Activated naive CD4-positive, alpha-beta T cell treated with anti-CD3 and anti-CD28 coated beads for 36 hours (primary cell): ENCODE measurements at places on chromosomes 1 and 21.

GRCh38 chr1:201254625-201255478 lies 28.5 kb upstream of the PKP1 start:
- DNase-seq = peak; percentile 75

DNA sequence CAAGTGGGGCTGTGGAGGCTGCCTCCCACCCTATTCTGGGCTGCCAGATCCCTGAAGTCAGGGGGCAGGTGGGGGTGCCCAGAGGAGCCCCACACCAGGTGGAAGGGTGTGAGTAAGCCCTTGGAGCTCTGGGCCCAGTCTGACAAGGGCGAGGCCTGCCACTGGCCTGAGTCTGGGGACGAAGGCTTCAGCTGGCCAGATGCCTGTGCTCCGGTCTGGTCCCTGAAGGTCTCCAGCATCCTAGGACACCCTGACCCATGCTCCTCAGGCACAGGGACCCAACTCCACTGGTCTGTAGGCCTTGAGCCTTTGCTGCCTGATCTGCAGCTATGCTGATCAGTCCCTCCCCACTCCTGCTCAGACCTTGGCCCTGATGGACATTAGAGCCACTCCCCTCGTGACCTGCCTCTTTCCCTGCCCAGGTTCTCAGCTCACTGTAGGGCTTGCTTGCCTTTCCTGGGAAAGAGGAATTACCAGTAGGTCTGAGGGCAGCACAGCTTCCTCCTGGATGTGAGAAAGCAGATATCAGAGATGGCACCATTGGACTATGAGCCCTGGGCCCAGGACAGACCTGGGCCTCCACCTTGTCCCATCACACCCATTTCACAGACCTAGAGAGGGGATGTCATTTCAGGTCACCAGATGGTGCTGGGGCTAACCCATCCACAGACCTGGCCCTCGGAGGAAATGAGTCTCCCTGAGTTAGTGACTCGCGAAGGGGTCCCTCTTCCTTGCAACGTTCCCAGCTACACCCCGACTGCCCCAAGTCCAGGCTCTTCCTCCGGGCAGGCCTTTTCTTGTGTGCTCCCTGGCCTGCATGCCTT lies 32.8 kb upstream of the CSF3R start:
- no peak for DNase-seq

- no peak for DNase-seq
Observed at GRCh38 chr1:111745675-111746613, 6.7 kb upstream of the INKA2 start.

DNA sequence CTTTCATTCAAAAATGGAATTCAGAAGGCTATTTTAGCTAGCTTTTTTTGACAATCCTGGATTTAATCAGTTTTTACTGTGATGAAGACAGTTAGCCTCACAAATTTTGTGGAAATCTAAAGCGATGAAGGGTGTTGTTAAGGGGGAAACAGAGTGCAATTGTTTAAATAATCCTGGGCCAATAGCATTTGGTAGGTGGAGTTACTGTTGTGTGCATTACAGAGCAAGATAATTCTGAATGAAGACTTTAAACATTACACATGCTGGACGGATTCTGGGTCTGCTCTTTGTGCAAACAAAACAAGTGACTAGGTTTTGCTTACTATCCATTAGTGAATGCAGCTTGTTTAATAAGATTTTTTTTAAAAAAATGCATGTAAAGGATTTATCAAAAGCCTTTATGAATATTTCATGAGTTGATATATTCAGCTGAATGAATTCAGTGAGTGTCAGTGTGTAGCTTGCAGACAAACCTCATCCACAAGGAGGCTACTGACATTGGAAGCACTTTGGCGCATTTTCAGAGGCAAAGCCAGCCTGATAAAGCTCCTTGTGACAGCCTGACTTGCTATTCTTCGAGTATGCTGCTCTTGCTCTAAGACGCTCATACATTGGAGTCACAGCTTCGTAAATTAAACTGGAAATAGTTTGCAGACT lies 199.6 kb downstream of the PDE4B start:
- DNase-seq = no peak

- no peak for DNase-seq
Observed at GRCh38 chr1:8586438-8586837, 231.0 kb downstream of the RERE start.

DNA sequence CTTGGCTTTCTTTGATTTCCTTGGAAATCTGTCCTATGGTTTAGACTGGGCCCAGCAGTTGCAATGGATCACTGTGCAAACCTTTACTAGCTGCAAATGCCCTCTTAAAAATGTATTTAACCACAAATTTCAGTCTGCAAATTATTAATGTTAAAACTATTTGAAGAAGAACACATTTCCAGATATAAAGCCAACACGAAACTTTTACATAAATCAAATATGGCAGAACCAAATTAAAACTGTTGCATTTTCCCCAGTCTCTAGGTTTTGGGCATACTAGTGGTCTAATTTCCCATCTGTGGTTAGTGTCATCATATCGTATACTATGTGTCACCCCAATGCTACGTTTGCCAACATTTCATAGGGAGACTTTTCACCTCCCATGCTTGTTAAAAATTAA lies 52.3 kb downstream of the HMCN1 start:
- DNase-seq = no peak

DNA sequence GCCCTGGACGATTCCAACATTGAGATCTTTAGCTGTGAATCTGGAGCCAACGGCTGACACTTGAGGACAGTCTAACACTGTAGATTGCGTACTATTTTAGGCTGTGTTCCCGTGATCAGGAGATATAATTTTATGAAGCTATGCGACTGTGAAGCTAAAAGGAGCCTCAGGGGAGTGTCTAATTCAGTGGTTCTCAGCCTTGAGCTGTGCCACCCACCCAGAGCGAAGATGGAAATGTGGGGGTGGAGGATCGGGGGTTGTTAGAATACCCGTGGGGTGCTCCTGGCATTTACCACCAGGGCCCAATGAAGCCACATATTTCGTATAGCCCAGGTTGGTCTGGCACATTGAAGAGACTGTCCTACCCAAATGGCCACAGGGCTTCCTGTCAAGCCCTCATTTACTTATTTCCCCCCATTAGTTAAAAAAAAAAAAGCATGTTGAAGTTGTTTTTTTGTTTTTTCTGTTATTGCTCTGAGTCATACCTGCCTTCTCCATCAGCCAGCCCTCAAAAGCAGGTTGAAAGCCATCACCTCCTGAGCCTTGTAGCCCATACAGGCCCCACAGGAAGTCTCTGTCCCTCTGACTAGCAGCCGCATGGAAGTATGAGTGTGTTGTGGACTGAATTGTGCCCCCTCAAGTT lies 141.7 kb downstream of the GALNT2 start:
- DNase-seq = peak; percentile 69

GRCh38 chr1:234134878-234135277 lies 230.4 kb downstream of the SLC35F3 start:
- no peak for DNase-seq

DNA sequence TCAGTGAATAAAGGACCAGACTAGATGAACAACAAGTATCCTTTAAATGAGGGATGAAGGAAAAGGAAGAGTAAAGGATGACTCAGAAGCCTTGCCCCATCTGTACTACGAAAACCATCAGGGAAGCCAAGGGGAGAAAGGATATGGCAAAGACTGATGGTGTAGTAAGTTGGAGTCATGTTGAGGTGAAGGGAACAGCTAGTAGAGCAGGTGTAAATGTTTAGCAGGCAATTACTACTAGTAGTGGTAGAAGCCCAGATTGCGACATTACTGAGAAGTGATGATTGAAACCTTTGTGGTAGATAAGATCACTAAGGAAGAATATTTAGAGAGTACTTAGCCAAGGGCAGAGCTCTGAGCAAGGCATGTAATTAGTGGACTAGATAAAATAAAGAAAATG lies 84.0 kb downstream of the PHTF1 start:
- no peak for DNase-seq

- no peak for DNase-seq
Observed at GRCh38 chr1:32431736-32432400, 33.0 kb upstream of the ZBTB8B start.

GRCh38 chr1:225981714-225982113 lies 17.4 kb downstream of the SDE2 start:
- no peak for DNase-seq

GRCh38 chr1:26450908-26451307 lies 18.8 kb downstream of the DHDDS start:
- DNase-seq = no peak

DNA sequence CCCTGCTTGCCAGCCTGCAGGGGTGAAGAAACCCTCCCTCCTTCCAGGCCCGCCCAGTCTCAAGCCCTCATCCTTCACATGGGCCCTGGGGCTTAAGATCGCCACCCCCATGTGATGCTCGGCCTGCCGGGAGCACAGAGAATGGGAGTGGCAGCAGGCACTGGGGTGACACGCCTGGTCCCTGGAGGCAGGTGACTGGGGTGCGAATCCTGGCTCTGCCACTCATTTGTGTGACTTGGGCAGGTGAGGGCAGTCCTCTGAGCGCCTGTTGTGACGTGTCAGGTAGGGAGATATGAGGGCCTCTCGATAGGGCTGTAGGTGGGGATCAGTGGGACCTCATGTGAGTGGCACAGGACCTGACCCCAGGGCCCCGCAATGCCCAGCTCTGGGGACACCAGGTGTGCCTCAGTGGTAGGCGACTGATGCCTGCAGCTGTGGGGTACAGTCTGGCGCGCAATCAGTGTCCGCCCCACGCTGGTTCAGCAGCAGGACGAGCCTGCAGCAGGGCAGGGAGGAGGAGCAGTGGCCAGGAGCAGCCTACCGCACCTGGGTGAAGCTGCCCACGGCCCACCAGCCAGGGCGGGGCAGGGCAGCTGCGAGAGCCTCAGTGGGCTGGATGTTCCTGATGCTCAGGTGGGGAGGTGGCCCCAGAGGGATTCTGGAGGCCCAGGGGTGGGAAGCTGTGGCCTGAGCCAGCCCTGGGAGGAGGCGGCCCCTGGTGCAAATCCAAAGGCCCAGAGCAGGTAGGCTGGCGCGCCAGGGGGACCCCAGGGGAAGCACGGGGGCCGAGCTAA lies 6.2 kb downstream of the SH2D5 start:
- DNase-seq = no peak

GRCh38 chr1:75791022-75791421 lies 5.0 kb downstream of the RABGGTB start:
- no peak for DNase-seq

GRCh38 chr1:51133045-51133444 lies 31.0 kb downstream of the C1orf185 start:
- no peak for DNase-seq

- DNase-seq = peak; percentile 65
Observed at GRCh38 chr1:206568779-206569352, 43.4 kb downstream of the EIF2D start.

- no peak for DNase-seq
Observed at GRCh38 chr1:219808790-219809189, 119.6 kb downstream of the SLC30A10 start.

GRCh38 chr1:116908820-116909511 lies 750 bp upstream of the PTGFRN start:
- DNase-seq = no peak

DNA sequence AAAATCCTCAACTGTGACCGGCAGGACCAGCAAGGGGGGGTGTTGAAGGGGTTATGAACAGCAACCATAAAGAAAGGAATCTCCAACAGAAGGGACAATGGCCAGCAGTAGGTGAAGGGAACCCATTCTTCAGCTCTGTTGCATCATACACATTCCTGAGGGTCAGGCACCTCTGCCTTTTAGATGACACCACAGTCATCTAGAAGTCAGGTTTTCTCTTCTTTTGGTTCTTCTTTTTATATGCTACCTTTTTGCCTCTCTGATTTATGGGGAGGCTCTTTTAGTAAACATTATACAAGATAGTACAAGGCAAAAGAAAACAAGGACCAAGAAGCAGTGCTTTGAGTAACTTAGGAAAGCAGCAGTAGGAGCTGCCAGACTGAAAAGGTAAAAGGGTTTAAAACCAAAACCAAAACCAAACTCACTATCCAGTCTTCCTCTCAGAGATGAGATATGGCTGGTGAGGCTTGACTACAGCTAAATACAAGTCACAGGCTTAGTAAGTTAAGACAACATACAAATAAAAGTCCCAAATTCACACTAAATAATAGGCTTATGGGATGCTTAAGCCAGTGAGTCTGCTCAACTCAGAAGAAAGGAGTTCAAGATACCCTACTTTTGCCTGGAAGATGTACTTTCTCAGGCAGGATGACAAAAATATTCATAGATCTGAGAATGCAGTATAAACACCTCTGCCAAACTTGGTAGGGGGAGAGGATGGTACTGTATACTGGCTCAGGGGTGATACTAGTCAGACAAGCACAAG lies 4.1 kb downstream of the TEX38 start:
- no peak for DNase-seq

DNA sequence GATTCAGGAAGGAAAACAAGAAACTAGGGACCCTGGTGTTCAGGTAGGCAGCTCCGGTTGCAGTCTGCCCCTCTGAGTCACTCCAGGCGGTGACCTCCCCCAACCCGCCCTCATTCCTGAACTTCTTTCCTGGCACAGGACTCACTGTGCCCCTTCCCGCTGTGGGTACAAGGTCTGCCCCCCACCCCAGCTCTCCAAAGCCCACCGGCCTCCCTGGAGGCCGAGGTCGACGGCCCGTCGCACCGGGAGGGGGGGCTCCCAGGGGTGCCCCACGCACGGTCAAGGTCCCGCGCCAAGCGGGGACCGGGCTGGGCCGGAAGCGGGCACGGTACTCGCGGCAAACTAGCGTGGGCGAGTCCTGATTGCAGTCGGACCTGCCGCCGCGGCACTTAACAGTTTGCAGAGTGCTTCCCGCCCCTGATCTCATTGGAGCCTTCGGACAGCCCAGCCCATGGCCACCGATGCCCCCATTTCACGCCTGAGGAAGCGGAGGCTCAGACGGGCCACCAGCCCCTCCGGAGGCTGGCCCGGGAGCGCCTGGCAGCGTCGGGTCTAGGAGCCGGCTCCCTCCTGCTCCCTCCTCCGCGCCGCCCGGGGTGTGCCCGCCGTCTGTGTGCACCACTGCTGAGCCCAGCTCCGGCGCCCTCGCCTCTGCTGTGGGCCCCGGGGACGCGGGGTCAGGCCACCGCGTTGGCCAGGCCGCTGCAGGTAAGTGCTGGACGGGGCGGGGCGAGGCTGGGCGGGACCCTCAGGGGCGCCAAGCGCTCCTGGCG lies at the start of gene GJB3:
Gene GJB3 (plus strand): TSS at position 144 of the 773 bp plus-strand sequence. CDS start 3,549 bp downstream, outside the sequence.
- DNase-seq = no peak

- no peak for DNase-seq
Observed at GRCh38 chr21:38734646-38735365, 70.9 kb upstream of the ETS2 start.

- no peak for DNase-seq
Observed at GRCh38 chr1:244352156-244352830, 99.4 kb downstream of the ADSS2 start.

DNA sequence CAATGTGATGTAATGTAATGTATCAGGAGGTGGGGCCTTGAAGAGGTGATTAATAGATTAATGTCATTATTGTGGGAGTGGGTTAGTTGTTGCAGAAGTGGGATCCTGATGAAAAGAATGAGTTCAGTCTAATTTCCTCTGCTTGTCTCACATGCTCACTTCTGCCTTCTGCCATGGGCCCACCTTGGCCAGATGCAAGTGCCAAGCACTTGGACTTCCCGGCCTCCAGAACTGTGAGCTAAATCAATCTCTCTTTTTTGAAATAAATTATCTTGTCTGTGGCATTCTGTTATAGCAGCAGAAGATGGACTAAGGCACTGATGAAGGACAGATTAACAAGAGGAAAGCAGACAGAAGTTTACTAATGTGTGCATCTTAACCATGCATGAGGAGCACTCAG lies 123.9 kb downstream of the ETS2 start:
- DNase-seq = no peak

DNA sequence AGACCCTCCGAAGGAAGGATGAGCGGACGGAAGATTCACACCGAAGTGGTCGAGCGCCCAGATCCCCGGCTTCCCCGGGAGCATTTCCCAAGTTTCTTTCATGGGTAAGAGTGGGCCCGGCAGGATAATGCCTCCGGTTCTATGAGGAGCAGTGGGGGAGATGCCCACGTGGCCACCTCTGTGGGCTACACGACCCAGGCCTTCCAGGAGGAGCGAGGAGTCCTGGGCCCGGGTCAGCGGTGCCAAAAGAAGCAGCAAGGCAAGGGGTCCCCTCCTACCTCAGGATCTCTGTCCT lies 7.9 kb upstream of the NBPF11 start:
- no peak for DNase-seq
